ENCODE measurements at places on chromosomes 5 and 9.

GRCh38 chr5:91727463-91727862, 344.3 kb upstream of the ARRDC3 start:
- no peak for DNase-seq

- DNase-seq, result no peak
Observed at GRCh38 chr5:142674531-142675469, 11.1 kb downstream of the FGF1 start.

DNA sequence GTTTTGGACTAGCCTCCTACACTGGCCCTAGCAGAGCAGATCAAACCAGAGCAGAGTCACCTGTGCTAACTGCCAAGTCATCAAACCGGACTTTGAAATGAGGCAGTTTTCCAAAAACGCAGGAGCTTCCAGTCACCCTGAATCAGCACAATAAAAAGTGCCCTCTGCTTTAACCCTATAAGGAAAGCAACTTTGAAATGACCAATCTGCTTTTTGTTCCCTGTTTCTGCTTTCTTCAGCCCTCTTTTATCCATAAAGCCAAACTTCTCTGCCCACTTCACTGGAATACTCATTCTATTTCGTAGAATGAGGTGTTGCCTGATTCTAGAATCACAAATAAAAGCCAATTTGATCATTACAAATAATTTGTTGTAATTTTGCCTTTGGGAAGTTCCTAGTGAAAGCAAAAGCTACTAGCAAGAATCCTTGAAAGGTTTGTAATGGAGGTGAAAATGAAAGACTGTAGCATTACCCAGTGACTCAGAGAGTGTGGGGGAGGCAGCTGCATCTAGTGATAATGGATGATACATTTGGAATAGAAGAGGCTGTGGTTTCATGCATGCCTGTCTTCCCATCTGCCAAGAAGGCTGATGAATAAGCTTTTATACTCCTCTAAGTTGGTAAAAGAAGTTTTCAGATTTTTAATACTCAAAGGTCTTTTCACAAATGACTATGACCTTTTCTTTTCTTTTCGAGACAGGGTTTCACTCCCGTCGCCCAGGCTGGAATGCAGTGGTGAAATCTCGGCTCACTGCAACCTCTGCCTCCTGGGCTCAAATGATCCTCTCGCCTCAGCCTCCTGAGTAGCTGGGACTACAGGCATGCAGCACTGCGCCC, 14.9 kb downstream of the SPAAR start:
- DNase-seq, result no peak

DNA sequence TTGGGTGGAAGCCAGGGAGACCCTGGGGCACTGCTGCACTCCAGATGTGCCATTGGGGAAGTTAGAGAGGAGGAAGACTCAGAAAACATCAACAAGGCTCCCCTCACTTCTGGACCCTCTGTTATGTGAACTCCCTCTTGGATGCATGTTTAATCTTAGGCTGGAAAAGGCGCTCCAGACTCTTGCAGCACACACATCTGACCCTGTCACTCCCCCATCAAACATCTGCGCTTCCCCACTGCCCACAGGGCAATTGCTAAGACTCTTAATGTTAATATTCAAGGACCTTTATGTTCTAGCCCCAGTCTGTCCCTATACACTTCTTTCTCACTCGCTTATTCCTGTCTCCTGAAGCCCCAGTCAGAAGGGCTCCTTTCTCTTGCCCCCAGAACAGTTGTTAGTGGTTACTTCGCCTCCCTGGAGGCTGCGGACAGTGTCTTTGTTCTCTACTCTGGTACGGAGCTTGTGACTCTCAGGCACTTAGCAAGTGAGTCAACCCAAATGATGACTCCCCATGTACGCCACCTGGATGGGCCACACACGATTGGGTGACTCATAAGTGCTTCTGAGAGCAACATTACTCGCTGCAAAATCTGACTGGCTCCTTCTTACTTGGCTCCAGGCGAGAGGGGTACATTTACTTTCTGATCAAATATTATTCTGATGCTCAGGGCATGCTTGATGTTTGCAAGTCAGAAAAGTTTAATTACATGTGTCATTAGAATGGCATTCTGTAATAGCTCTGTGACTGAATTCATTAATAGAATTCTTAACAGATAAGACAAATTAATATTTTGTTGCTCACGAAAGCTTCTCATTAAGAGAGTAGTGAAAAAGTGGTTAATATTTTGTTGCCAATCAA, 193.6 kb downstream of the HSPA4 start:
- peak; percentile 50 for DNase-seq

DNA sequence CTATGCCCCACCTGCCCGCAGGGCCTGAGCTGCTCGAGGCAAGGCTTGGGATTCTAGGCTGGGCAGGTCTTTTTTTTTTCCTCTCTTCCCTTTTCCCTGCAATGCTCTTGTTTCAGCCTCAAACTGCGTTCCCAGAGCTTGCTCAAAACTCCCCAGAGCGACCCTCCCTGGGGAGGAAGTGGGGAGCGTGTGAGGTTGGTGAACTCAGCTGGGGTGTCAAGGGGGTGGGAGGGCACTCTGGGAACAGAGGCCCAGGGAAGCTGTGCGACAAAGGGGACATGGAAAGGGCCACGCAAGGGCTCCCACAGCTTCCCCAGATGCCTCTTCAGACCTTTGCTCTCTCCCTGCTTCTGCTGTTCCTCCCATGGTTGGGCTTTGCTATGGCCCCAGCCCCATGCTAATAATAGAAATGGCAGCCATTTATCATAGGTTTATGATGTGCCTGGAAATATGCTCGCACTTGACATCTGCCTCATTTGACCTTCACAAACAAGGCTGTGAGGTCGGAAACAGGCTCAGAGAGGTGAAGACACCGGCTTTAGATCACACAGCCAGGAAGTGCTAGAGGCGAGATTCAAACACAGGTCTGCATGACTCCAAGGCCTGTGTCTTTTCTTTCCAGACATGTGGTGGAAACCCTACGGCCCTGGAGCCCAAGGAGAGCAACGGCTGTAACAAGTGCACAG, 40.9 kb upstream of the IL17B start:
- no peak for DNase-seq

DNA sequence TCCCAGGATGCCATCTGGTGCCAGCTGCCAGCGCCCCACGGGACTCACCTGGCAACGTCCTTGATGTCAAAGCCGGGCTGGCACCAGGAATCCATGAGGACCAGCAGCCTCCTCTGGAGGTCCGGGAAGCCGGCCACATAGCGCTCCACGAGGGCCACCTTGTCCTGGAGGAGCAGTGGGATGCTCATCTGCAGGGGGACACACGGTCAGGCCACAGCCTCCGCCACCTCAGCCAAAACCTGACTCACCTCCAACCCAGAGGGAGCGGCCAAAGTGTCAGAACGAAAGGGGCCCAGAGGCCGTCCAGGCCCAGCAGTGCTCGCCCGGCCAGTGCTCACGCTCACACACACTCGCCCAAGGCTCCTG, 56.5 kb downstream of the EXD3 start:
- no peak for DNase-seq

GRCh38 chr5:173741729-173742431, 125.4 kb upstream of the BOD1 start:
- no peak for DNase-seq

All from NCI-H510A treated with DMSO at 0.1 percent for 48 hours (cell line).